Peyer's patch (tissue), 4 donors: ENCODE measurements at places on chromosomes 7 and 10.
A peak's percentile ranks its signal among the peaks of the same experiment; 100 is the strongest.

DNA sequence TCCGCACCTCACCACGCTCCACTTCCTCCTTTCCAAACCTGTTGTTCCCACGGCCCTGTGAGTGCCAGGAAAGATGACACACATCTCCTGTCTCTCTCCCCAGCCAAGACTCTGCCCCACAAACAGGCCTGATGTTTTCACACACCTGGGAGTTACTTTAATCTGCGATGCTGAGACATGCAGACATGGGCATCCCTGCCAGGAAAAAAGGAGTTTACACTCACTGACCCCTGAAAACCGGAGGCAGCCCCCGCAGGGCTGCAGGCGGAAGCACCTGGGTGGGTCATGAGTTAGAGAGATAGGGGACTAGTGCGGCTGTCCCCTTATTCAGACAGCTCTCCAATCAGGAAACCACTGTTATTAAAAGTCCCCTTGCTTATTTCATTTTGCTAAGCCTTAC is 106.4 kb upstream of the CARD11 start:
- H3K27me3 ChIP-seq = no peaks in the 10 kb centered on the region
- DNase-seq = no peak
- H3K27ac ChIP-seq = no peak overlapping the region
- no peaks in the 10 kb centered on the region for H3K4me1 ChIP-seq
- no peak overlapping the region for H3K4me3 ChIP-seq

DNA sequence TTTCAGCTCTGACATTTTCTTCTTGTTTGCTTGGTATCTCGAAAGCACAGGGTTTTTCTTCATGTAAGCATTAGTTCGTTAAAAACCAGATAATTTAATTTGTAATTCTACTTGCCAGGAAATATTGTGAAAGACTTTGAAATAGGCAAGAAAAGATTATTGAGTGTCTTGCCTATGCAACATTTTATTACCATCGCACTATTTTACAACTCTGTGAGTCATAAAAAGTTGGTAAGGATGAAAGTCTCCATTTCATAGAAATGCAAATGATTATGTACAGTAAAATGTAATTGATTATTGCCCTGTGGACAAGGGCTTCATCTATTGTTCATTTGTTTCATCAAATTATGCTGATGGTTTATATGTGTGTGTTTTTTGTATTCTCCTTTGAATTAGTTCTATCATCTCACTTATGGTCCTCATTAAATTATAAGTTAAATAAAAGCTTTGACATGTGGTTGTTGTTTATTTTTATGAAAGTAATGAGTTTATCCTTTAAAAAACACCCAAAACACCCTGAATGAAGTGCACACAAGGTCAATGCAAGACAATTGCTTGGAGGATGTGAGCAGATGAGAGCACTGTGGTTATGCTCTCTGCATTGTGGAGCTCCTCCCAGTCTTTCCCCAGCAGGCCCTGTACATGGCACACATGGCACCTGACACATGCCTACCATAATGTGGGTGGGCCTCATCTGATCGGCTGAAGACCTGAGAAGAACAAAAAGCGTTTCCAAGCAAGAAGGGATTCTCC is 230.8 kb downstream of the CXCL12 start:
- H3K27me3 ChIP-seq = no peaks in the 10 kb centered on the region
- no peak overlapping the region for H3K4me3 ChIP-seq
- H3K27ac ChIP-seq = no peak overlapping the region
- no peak for DNase-seq

- H3K27me3 ChIP-seq = no peaks in the 10 kb centered on the region
- no peak for DNase-seq
- no peaks in the 10 kb centered on the region for H3K36me3 ChIP-seq
- no peak overlapping the region for H3K4me3 ChIP-seq
These were observed 73.8 kb upstream of the KMT2E start for GRCh38 chr7:104940023-104940710.

GRCh38 chr10:73922864-73923133 is 11.9 kb downstream of the PLAU start:
- no peaks in the 10 kb centered on the region for H3K36me3 ChIP-seq
- no peak overlapping the region for H3K4me3 ChIP-seq
- no peak for DNase-seq
- no peaks in the 10 kb centered on the region for H3K27me3 ChIP-seq

- no peak overlapping the region for H3K27ac ChIP-seq
- DNase-seq = no peak
- H3K36me3 ChIP-seq = no peaks in the 10 kb centered on the region
- H3K4me1 ChIP-seq = no peaks in the 10 kb centered on the region
- H3K27me3 ChIP-seq = peaks cover 27% of the 10 kb centered on the region
These were observed 61.6 kb upstream of the BTRC start for GRCh38 chr10:101292194-101293006.

- no peaks in the 10 kb centered on the region for H3K4me1 ChIP-seq
- no peaks in the 10 kb centered on the region for H3K27me3 ChIP-seq
- no peak for DNase-seq
- no peak overlapping the region for H3K4me3 ChIP-seq
These were observed 19.5 kb upstream of the DLG5 start for GRCh38 chr10:77946084-77946483.

DNA sequence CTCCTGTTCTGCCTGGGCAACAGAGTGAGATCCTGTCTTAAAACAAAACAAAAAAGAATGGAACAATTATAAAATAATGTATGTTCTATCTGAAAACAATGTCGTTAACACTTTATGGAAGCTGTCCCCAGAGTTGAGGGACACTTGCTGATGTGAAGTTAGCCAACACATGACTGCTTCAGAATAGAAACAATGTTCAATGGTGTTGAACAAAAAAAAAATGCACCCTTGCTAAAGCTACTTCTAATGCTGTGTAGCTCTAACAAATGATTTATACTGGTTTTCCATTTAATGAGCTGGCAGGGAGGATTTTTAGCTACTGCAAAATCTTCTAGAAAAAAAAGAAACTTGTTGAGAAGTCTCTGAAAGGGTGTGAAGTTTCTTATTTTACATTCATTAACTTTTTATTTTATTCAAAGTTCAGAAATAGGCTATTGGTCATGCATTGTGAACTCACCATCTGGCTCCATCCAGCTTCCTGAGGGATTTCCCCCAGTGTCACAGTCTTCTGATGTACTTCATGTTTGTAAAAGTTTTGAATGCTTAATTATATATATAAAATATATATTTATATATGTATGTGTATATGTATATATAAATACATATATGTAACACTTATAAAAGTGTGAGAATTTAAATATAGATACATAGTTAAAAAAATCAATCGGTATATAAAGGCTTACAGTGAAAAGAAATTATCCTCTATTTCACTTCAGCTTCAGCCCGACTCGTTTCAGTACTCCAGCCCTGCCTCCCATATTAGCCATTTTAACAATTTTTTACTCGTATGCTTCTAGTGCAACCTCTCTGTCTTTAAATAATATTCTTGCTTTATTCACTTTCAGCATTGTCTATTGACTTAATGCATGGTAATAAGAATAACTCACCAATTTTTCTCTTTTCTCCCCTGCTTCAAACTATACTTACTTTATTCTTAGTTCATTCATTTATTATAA is 35.0 kb downstream of the HDAC9 start:
- no peaks in the 10 kb centered on the region for H3K27me3 ChIP-seq
- no peaks in the 10 kb centered on the region for H3K4me1 ChIP-seq
- H3K27ac ChIP-seq = peak overlapping the region; percentile 67
- H3K4me3 ChIP-seq = no peak overlapping the region

DNA sequence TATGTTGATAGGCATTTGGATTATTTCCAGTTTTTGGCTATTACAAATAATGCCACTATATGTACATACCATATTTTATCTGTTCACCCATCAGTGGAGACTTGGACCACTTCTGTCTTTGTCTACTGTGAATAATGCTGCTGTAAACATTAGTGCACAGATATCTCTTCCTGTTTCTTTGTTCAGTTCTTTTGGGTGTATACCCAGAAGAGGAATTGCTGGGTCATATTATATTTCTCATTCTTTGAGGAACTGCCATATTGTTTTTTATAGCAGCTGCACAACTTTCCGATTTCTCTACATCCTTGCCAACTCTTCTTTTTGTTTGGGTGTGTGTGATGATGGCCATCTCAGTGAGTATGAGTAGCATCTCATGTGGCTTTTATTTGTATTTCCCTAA is 218.0 kb downstream of the LRMDA start:
- H3K27me3 ChIP-seq = no peaks in the 10 kb centered on the region
- DNase-seq = no peak
- no peaks in the 10 kb centered on the region for H3K36me3 ChIP-seq
- H3K4me3 ChIP-seq = no peak overlapping the region

DNA sequence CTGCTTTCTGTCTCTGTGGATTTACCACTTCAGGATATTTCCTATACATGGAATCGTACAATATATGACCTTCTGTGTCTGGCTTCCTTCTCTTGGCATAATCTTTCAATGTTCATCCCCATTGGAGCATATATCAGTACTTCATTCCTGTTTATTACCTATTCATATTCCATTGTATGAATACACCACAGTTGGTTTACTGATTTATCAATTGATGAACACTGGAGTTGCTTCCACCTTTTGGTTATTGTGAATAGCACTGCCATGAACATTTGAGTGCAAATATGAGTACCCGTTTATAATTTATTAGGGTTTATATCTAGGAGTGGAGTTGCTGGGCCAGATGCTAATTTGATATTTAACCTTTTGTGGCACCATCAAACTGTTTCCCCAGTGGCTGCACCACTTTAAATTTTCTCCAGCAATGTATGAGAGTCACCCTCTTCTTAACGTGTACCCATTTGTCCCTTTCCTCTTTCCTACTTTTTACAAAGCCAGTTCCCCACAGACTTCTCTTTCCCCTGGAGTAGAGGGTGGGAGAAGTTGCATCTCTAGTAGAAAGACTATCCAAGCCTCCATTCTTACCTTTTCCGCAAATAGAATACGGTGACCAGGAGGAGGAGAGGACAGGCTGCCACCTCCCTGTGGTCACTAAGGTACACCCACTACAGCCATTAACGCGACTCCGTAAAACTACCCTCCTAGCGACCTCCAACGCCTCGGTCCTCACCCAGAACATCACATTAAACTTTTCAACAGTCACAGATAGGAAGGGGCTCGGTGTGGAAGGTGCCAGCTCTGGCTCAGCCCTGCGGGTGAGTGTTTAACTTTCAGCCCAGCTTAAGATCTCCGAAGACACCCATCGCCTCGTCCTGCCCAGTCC is 25.6 kb downstream of the SCD start:
- DNase-seq = no peak
- H3K27ac ChIP-seq = peak overlapping the region; percentile 91
- H3K36me3 ChIP-seq = no peaks in the 10 kb centered on the region
- H3K4me3 ChIP-seq = peak overlapping the region; percentile 63
- H3K27me3 ChIP-seq = no peaks in the 10 kb centered on the region

DNA sequence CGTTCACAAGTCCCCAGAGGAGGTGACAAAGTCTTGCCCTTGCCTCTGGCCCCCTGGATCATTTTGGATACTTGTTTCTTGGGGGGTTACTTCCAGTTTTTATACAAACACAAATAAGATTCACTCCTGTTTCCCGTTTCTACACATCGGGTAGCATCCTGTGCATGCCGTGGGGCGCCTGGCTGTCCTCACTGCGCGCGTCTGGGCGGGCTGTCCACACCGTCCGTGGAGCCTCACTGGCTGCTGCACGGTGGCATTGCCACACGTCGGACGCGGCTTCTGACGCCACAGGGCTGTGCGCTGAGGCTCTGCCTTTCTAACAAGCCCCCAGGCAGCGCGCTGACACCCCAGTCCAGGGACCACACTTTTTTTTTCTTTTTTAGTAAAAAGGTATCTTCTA is 18.4 kb downstream of the BNIP3 start:
- peaks cover 26% of the 10 kb centered on the region for H3K36me3 ChIP-seq
- DNase-seq = no peak
- H3K27me3 ChIP-seq = no peaks in the 10 kb centered on the region
- H3K4me3 ChIP-seq = no peak overlapping the region
- H3K4me1 ChIP-seq = no peaks in the 10 kb centered on the region

DNA sequence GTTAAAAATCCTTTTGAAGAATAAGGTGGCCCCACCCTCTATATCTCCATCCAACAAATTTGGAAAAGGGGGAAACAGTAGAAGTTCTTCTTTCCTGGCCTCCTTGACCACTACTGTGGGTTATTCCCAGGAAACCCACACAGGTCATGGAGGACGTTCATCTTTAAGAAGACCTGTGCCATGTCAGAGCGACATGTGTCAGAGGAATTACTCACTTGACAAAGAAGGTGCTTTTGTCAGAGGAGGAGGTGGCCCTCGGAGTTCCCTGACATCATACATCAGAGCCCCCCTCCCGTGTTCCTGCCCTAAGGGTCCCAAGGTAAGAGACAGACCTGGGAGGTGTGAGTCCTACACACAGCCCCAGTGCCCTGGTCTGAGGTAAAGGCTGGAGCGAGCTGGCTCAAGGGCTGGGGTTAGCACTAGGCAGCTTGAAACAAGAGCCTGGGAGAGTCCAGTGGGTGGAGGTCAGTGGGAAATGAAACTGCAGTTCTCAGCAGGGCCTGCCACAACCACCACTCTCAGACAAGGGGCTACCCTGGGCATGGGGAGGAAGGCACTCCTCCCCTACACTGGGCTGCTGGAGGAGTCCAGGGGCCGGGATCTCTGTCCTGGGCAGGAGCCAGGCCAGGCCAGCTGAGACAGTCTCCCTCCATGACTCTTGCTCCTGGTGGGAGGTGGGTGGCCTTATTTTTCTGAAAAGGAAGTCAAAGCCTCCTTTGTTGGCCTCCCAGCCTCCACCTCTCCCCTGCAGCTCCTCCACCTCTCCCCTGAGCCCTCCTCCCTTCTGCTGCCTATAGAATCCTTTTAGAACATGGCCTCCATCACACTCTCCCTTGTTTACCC is 21.8 kb upstream of the ZMIZ1 start:
- H3K27ac ChIP-seq = no peak overlapping the region
- no peaks in the 10 kb centered on the region for H3K36me3 ChIP-seq
- no peaks in the 10 kb centered on the region for H3K27me3 ChIP-seq
- H3K4me1 ChIP-seq = peaks cover 15% of the 10 kb centered on the region
- peak; percentile 34 for DNase-seq
- no peak overlapping the region for H3K4me3 ChIP-seq

DNA sequence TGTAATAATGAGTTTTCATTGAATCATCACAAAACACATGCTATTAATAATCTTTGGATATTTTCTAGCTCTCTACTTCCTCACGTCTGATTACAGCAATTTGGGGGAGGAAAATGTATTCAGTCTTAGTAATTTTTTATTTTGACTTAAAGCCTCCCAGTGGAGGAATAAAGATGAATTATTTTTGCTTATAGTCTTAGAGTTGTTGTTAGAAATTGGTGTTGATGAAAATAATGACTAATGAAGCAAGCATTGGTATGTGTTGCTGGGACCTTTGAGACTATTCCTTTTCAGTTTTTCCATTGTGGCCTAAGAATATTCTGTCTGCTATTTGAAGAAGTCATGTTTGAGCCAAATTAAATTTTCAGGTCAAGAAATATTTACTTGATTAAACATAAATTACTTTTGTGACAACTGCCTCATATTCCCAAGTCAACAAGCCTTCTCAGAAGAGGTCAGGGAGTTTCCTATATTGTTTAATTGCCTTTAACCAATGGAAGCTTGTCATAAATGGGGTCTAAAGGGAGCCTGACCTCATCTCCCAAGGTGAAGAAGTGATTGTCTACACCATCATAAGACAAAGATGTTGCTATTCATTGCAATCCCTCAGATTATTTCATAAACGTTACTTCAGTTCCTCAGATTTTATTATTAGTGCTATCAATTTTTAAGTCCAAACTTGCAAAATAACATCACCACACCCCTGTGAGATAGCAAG is 90.0 kb downstream of the ST7 start:
- DNase-seq = no peak
- no peak overlapping the region for H3K4me3 ChIP-seq
- no peaks in the 10 kb centered on the region for H3K4me1 ChIP-seq
- no peaks in the 10 kb centered on the region for H3K27me3 ChIP-seq
- H3K27ac ChIP-seq = no peak overlapping the region
